ENCODE measurements at places on chromosomes 13 and 19.
A peak's percentile ranks its signal among the peaks of the same experiment; 100 is the strongest.

DNA sequence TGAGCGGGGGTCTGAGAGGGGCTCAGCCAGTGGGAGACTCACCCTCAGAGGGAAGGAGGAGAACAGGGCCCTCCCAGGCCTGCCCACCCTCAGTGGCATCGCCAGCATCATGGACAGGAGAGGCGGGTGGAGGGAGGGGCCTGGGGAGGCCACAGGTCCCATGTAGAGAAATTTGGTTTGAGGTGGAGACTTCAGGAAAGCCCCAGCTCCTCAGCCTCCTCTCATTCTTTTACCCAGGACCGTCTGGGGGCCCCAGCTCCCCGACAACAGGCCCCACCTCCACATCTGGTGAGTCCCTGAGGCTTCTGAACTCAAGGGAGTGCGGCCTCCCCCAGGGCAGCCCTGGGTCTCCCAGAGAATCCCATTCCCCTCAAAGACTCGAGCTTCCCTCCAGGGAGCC, 3.1 kb downstream of the LILRB1 start:
- DNase-seq = no peak

- DNase-seq = no peak
Measured at GRCh38 chr19:6970021-6970420, 51.2 kb downstream of the MBD3L2B start.

- DNase-seq = no peak
Measured at GRCh38 chr13:26983543-26984320, 187.9 kb downstream of the USP12 start.

GRCh38 chr19:16454351-16454918, 17.3 kb downstream of the EPS15L1 start:
- DNase-seq = no peak

DNA sequence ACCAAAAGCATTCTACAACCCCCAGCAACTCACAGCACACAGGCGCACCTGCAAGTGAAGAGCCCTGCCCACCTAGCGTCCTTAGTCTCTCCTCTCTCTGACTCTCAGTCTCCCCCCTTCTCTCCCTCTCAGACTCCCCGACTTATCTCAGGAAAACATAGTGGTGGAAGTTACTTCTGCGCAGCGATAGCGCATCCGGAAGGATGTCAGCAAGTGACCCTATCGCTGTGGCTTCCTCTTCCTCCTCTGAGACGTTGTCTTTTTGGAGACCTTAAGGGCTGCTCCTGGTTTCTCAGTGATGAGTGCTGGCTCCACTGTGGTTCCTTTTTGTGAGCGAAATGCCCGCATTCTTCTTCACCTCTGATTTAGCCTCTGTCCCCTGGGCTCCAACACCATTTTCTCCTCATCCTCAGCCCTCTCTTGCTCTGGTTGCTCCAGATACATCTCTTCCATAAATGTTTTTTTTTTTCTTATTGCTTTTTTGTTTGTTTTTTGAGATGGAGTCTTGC, 1.4 kb upstream of the YIF1B start:
- no peak for DNase-seq

DNA sequence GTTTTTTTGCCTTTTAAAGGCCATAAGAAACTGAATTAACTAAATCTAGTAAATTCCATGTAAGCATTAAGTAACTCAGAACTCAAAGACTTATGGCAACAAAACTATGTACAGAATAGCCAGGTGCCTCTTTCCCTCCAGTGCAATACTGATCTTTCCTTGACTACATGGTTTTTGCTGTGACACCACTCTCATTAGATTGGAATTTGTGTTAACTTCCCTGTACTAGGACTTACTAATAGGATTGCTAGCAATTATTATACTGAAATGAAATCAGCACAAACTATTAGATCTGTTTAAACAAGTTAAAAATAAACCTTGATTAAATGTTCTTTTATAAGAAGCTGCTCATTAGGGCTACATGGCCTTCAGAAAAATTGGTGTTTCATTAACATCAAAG, 96.3 kb downstream of the DACH1 start:
- no peak for DNase-seq

GRCh38 chr13:55815458-55816033, 1325.2 kb upstream of the PRR20A start:
- DNase-seq = no peak

- DNase-seq = no peak
Measured at GRCh38 chr19:13868663-13869062, 8.3 kb upstream of the NANOS3 start.

GRCh38 chr19:45021971-45022370, 16.9 kb upstream of the CLASRP start:
- no peak for DNase-seq

DNA sequence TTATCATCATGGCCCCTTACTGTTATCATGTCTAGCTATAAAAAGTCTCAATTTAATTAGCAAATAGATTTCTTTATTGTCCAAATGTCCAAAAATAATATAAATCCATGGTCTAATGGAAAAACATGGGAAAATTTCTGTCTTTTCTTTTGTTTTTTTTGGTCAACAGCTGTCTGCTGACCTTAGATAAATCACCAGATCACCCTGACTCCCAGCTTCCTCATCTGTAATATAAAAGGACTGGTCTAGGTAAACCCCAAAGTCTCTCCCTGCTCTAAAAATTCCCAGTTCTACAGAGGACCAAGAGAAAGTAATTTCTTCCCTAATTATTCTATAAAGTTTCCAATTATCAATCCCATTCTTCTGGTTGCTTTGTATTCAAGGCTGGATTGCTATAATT, 30.7 kb upstream of the RCBTB2 start:
- DNase-seq = no peak

GRCh38 chr19:10533646-10534386, 9.9 kb upstream of the ATG4D start:
- DNase-seq = no peak

DNA sequence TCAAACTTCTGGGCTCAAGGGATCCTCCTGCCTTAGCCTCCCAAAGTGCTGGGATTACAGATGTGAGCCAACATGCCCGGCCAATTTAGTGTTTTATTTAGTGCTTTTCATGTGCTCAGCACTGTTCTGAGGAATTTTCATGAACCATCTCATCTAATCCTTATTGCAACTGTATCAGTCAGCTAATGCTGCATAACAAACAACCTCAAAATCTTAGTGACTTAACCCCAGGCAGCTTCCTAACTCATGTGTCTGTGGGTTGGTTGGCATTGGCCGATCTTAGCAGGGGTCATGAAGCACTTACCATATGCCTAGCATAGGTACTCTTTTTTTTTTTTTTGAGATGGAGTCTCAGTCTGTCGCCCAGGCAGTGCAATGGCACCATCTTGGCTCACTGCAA, 6.2 kb upstream of the SDHAF1 start:
- DNase-seq = no peak

DNA sequence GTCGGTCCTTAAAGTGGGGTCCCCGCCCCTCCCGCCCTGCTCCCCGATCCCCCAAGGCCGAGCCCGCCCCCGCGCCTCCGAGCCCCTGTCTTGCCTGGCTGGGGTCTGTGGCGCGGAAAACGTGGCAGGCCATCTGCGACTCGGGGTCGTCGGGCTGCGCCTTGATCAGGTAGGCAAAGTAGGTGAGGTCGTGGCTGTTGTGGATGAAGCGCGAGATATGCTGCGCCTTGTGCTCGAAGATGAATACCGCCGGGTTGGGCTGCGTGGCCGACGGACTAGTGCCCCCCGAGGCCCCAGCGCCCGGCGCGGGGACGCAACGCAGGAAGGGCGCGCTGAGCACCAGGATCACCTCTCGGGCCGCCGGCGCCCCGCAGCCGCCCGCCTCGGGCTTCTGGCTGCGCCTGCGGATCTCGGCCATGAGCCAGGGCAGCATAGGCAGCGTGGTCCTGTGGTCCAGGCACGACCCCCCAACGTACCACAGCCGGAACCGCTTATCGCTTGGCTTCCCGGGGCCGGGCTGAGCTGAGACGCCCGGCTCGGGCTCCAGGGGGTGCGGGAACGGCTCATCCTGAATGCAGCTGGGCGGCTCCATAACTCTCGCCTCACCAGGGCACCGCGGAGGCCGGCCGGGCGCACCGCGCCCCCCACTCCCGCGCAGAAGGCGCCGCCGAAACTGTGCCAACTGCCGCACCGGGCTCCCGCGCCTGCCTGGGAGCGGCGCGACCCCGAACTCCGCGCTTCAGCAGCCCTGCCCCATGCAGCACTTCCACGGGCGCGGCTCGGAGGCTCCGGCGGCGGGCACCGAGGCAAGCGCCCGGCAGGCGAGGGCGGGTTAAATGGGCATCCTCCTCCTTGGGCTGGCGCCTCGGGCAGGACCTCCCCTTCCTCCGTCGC, 546 bp downstream of the TBC1D4 start:
- peak; percentile 18 for DNase-seq
